ENCODE measurements at places on chromosomes 5 and 9.

- no peak for DNase-seq
Measured at GRCh38 chr5:60613826-60614225, 86.1 kb downstream of the DEPDC1B start.

GRCh38 chr5:122390154-122390553 is 78.1 kb downstream of the SNCAIP start:
- no peak for DNase-seq

DNA sequence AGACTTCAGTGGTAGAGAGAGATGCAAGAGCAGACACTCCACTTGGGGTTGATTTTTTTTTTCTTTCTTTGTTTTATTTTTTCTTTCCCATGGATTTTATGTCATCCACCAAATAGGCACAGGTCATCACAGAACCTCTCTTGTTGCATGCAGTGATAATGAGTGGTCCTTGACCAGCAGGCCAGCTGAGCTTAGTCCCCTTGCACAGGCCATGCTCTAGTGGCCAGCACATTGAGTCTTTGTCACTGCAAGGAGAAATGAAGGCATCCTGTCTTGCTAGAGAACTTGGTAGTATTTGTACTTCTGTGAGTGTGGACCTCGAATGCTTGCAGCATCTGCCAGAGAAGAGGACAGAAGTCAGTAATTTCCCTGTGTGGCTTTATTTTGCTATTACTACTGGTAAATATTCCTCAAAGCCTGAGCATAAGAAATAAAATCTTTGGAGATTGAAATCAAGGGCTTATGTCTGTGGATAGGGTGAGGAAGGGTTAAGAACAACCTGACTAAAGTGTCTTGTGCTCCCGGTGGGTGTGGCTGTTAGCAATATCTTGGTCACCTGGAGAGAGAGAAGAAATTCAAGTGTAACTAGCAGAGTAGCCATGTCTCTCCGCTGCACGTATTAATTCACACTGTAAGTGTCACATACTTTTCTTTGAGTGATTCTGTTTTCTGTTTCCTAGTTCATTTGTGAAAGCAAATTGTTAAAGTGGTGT is 45.3 kb upstream of the NCS1 start:
- DNase-seq: no peak

DNA sequence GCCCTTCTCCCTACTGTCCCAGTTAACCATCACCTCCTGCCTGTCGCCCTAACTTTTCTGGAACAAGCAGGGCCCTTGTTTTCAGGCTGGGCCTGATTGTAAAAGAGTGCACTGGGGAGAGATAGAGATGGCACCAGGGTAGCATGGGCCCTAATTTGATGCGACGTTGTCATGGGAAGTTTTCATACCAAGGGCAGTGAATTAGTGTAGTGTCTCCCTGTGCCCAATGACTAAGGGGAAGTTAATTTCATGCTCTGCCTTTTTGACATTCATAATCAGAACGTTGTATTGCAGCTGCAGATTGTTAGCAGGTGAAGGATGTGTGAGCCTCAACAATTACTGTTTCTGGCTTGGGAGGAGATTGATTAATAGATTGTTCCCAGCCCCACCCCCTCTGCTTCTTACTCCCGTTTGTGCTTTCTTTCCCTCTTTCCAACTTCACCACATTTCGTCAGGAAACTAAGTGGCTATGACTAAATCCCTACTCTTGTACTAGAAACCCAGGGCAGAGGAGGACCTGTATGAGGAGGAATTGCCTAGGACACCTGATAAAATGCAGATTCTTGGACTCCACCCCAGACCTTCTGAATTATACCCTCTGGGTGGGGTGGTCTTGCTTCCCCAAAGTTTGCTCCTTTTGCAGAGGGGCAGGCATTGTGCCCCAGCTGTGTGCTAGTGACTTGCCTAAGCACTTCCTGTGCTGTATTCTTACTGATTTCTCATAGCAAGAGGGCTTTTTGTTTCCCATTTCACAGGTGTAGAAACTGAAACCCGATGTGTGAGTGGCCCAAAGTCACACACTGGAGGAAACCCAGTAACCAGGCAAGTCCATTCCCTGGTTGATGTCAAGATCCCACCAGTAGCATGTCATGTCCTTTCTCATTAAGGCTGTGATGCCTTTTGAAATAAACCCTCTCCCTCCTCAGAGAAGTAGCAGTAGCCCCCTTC is 56.3 kb downstream of the DAB2IP start:
- DNase-seq: no peak

- DNase-seq: peak; percentile 90
Measured at GRCh38 chr9:69130456-69131441, 43.3 kb upstream of the TJP2 start.

DNA sequence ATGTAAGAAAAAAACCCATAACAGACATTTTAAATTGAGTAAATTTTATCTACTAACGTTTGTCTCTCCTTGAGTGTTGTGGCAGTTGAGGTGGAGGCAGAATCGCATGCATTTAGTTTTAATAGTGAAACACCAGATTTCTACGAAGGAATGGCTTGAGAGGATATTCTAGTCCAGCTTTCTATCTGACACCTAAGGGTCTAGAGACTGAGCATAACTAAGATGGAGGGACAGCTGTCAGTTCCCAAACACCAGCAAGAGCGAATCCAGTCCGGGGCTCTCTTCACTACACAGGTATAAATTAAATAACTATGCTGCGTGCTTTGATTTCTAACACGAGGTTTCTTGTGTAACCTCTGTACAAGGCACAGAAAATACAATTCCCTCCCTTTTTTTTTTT is 1.4 kb downstream of the NCBP1 start:
- DNase-seq: no peak
